Activated T-helper 1 cell treated with Interleukin-2 at 50 U/mL for 16 hours (primary cell): ENCODE measurements at places on chromosomes 13 and 19.

- no peak for DNase-seq
Measured at GRCh38 chr13:61486496-61486895, 70.8 kb upstream of the PCDH20 start.

DNA sequence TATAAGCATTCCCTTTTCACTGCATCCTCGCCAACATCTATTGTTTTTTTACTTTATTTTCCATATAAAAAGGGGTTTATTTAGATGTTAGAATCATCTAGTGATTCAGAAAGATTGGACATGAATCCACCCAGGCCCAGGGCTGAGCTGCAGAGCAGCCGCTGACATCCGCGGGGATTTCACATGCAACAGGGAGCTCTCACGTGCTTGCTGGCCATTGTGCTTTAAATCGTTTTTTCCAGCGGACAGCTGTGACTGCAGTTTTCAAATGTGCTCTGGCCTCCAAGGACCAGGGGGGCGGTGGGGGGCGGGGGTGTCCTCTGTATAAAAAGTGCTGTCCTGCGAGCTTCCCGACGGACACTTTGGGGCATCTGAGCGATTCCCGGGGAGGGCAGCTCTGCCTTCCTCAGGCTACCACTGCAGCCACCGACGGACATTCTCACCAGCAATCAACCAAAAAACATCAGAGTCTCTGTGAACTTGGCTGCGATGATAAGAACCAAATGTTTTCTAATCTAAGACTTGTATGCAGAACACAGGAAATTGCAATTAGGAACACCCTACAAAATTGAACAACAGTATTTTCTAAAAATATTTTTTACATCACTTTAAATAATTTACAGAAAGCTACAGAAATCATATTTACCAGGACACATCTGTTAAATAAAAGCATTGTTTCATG, 12.6 kb downstream of the RB1 start:
- no peak for DNase-seq

DNA sequence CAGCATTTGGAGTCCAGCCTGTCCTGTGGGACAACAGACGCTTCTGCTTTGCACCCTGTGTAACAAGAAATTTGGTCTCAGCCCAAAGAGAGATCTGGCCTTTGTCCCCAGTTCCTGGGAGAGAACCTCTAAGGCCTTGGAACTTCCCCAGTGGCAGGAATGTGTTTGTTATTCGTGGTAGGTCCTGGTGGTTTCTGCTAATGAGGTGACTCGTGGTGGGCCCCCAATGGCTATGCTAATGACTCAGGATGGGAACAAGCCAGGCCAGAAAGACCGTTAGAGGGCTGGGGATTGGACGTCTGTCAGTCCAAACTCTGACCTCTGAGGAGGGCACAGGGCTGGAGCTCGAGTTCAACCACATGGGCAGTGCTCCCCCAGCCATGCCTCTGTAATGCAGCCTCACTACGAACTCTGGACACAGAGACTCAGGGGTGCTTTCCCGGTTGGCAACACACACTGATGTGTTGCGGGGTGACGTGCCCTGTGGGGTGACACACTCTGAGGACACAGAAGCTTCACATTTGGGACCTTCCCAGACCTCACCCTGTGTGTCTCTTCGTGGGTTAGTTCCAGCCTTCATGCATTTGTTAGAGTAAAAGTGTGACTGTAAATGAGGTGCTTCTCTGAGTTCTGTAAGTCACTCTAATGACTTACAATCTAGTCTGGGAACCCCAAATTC, 38.9 kb downstream of the TEX29 start:
- no peak for DNase-seq

- DNase-seq = no peak
Measured at GRCh38 chr13:40404967-40405716, 261.3 kb downstream of the FOXO1 start.

GRCh38 chr13:98766697-98767096, 14.2 kb upstream of the SLC15A1 start:
- no peak for DNase-seq
